ENCODE measurements at places on chromosomes 12 and 14. TPM values are rescaled to one million over a fixed set of nuclear protein-coding genes. Genes with fewer than 3 reads are reported as not detected.

CD27 gene
- 1.5 TPM for polyA plus RNA-seq

PRR4 gene
- 4.2 TPM for polyA plus RNA-seq

TMEM132D gene
- polyA plus RNA-seq, result 0.45 TPM

MYF6 gene
- polyA plus RNA-seq, result 50.8 TPM

OR4E2 gene
- polyA plus RNA-seq, result not detected

GPR132 gene
- polyA plus RNA-seq, result 0.61 TPM

PTPRO gene
- polyA plus RNA-seq, result not detected

CRACR2A gene
- not detected for polyA plus RNA-seq

FAM186B gene
- polyA plus RNA-seq, result 0.52 TPM

METTL3 gene
- not detected for polyA plus RNA-seq

KMT2D gene
- 39.3 TPM for polyA plus RNA-seq

BCL2L14 gene
- polyA plus RNA-seq, result 0.37 TPM

FZD10 gene
- 16.7 TPM for polyA plus RNA-seq

OTUB2 gene
- 0.92 TPM for polyA plus RNA-seq

INF2 gene
- polyA plus RNA-seq, result 38.2 TPM

PRH2 gene
- polyA plus RNA-seq, result not detected

KLRF1 gene
- polyA plus RNA-seq, result 0.50 TPM

SERPINA5 gene
- not detected for polyA plus RNA-seq

AICDA gene
- polyA plus RNA-seq, result 0.17 TPM

MUCL1 gene
- not detected for polyA plus RNA-seq

APOF gene
- polyA plus RNA-seq, result 0.11 TPM

BICDL1 gene
- 2.8 TPM for polyA plus RNA-seq

LTBR gene
- polyA plus RNA-seq, result 25.8 TPM

TDRD9 gene
- 0.77 TPM for polyA plus RNA-seq
